ENCODE measurements at places on chromosomes 2 and 18.

DNA sequence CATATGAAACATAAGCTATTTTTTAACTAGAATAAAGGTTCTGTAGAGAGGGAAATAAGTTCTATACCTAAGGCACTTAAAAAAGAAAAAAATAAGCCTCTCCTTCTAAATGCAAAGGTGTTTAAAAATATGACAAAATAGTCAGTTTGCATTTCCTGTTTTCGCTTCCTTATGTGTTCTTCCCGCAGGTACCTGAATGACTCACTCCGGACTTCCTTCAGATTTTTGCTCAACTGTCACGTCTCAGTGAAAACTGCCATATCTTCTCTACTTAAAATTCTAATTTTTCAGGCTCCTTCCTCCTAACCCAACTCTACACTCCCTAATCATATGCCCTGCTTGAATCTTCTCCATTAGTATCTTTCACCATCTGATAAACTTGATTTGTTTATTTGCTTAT is 1333.1 kb downstream of the LRP1B start:
- no peak for DNase-seq

DNA sequence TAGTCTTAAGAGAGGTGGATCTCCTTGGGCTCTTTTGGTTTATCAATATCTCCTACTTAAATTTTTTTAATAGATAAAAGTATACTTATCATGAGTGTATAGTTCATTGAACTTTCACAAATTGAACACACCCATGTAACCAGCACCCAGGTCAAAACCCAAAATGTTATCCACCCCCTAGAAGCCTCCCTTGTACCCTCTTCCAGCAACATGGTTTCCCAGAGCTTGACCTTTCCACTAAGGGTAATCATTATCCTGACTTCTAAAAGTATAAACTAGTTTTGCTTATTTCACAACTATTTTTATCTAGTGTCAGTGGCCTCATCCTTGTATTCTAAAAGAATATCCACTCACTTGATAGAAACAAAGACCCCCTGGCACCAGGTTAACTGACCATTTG is 106.8 kb downstream of the MDH1 start:
- no peak for DNase-seq

DNA sequence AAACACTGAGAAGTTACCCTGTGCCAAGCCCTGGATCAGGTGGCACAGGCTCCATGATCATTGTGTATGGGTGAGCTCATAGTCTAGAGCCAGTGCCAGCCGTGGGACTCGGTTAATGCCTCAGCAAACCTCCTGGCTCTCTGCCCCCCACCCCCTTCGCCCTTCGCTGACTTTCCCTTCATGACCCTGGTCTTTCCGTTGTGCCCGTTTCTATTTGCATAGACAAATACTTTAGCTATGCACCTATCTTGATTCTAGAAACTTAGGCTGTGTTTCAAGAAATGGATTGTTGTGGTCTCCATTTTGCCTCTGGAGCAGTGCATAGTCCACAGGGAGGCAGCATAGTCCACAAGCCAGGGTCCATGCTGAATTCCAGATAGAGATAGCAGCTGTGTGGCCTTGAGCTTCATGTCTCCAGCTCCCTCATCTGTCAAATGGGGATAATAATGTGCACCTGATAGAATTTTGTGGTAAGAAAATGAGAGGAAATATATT is 44.8 kb upstream of the KDM3A start:
- no peak for DNase-seq

DNA sequence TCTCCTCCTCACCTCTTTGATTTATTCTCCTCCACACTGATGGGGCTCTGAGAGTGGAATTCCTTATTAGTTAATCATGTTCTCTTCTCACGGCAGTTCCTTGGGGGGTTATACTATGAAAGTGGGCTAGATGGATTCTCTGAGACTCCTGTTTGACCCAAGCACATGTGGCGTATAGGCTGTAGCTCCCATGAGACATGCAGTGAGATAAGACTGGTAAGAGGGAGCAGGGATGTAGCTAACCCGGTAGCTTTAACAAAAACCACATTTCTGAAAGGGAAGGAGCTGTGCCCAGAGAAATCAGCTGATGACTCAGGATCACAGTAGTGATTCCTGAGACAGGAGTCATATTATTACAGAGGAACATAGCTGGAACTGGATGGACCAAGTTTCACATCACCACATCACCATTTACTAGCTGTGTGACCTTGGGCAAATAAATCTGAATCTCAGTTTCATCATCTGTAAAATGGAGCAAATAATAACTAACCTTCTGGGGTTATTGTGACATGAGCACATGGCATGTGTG is 82.9 kb downstream of the CRIM1 start:
- DNase-seq: no peak

- DNase-seq: no peak
Measured at GRCh38 chr2:70104231-70105111, 17.2 kb downstream of the PCBP1 start.
